Temporal lobe (tissue), 4 donors: ENCODE measurements at places on chromosomes 16 and 17. TPM values are rescaled to one million over a fixed set of nuclear protein-coding genes. Genes with fewer than 3 reads are reported as not detected.

ASB16 gene
- not detected for total RNA-seq

SPN gene
- total RNA-seq, result 0.25 TPM

SEPTIN1 gene
- total RNA-seq, result 0.74 TPM

DRC3 gene
- total RNA-seq, result 1.2 TPM

RAPGEFL1 gene
- 15.5 TPM for total RNA-seq

CCL1 gene
- total RNA-seq, result not detected

ZG16B gene
- total RNA-seq, result 0.25 TPM

CES1 gene
- 2.2 TPM for total RNA-seq

MFSD6L gene
- not detected for total RNA-seq

EVI2B gene
- 0.49 TPM for total RNA-seq

QRICH2 gene
- total RNA-seq, result 5.2 TPM

SRP68 gene
- total RNA-seq, result 22.4 TPM

DRC7 gene
- total RNA-seq, result 0.74 TPM
